NCI-H187 treated with DMSO at 0.1 percent for 48 hours (cell line): ENCODE measurements at places on chromosomes 12 and 14.
A peak's percentile ranks its signal among the peaks of the same experiment; 100 is the strongest.

GRCh38 chr14:94052662-94053061 lies 26.5 kb downstream of the OTUB2 start:
- no peak for DNase-seq

GRCh38 chr12:125140279-125141209 lies 75.3 kb downstream of the AACS start:
- no peak for DNase-seq

- DNase-seq, result no peak
Measured at GRCh38 chr12:77032406-77032805, 33.0 kb downstream of the E2F7 start.

- no peak for DNase-seq
Measured at GRCh38 chr12:75315518-75315917, 14.6 kb downstream of the CAPS2 start.

GRCh38 chr14:91271639-91272038 lies 27.1 kb upstream of the GPR68 start:
- DNase-seq, result no peak

- no peak for DNase-seq
Measured at GRCh38 chr14:98578204-98578603, 693.8 kb downstream of the BCL11B start.

GRCh38 chr12:80702889-80703805 lies 4.3 kb upstream of the MYF6 start:
- DNase-seq, result no peak

DNA sequence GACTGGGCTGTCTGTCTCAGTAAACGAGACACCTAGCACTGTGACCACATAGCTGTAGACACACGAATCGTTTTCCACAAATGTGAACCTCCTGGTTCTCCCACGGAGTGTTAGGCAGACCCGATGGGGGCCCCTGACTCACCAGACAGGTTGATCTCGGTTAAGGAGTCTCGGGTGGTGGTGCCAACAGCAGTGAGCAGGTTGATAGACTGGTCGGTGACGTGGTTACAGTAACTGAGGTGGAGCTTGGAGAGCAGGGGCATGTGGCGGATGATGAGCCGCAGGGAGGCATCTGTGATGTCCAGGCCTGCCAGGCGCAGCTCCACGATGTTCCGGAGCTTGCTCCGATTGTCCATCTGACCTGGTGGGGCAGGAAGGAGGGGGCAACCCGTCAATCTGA lies 39.8 kb downstream of the RNF34 start:
- DNase-seq, result no peak

- no peak for DNase-seq
Measured at GRCh38 chr12:114692186-114693058, 8.4 kb upstream of the TBX3 start.

GRCh38 chr12:24551163-24551786 lies 397.6 kb downstream of the BCAT1 start:
- DNase-seq, result no peak

DNA sequence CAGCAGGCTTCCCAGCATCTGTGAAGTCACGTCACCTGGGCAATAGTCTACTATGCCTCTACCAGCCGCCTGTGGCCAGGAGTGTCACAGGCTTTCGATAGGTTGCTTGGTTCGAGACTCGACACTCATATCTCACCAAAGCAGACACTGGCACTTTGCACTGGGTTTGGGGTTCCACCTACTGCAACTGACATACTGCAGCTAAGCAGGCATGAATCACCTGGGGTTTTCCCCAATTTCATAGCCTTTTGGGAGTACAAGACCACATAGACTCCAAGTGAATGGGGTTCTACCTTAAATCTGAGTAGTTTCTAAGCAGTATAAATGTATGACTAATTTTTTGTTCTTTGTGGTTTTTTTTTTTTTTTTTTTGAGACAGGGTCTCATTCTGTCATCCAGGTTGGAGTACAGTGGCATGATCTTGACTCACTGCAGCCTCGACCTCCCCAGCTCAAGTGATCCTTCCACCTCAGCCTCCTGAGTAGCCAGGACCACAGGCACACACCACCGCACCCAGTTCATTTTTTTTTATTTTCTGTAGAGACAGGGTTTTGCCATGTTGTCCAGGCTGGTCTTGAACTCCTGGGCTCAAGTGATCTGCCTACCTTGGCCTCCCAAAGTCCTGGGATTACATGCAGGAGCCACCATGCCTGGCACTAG lies 32.1 kb downstream of the DMAC2L start:
- no peak for DNase-seq

DNA sequence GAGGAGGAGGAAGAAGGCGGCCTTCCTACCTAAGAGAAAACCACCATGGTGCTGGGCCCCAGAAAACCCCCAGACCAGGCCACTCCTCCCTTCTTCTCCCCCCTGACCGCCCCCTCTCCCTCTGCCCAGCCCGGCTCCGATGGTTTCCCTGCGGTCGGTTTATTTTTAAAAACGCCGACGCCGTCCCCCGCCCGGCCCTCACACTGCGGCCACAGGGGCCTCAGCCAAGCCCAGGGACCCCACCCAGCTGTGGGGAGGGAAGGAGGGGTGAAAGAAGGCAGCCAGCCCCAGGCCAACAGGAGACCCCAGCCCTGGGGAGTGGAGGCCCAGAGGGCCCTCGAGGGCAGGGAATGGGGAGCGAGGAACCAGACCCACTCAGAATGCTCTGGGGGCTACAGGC lies 3.4 kb downstream of the SP7 start:
- no peak for DNase-seq

DNA sequence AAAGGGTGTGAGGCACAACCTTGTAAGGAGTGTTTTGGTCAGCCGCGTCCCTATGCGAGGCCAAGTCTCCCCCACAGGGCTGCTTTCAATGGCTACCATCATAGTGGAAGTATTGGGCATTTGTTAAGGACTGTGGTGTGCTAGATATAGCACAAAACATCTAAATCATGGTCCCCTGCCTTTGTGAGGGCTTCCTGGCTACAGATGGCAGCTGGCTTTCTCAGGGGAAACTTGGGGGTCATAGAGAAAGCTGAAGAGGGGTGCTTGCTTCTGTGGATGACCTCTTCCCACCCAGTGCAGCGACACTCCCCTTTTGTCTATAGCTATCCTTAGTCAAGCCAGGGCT lies 315.8 kb downstream of the ZFP36L1 start:
- no peak for DNase-seq

- DNase-seq, result no peak
Measured at GRCh38 chr12:59708064-59708463, 112.2 kb downstream of the SLC16A7 start.

GRCh38 chr12:123089140-123089539 lies 61.8 kb downstream of the PITPNM2 start:
- DNase-seq, result no peak

- DNase-seq, result no peak
Measured at GRCh38 chr14:61961369-61961768, 199.1 kb downstream of the SNAPC1 start.

DNA sequence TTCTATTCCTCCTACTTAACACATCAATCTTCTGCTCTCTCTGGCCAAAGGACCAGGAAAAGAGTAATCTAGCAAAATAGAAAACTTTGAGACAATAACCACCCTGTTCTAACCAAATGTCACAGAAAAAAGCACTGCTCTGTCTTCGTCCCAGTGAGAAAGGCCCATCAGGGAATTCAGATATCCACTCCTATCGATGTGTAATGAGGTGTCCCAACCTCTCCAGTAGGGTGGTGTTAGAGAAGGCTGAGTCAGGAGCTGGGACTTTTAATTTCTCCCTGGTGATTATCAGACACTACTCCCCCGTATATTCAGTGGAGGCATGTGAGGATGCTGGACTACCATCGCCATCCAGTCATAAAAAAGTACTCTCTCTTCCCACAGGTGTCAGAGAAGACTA lies 130.3 kb downstream of the TMTC3 start:
- no peak for DNase-seq

DNA sequence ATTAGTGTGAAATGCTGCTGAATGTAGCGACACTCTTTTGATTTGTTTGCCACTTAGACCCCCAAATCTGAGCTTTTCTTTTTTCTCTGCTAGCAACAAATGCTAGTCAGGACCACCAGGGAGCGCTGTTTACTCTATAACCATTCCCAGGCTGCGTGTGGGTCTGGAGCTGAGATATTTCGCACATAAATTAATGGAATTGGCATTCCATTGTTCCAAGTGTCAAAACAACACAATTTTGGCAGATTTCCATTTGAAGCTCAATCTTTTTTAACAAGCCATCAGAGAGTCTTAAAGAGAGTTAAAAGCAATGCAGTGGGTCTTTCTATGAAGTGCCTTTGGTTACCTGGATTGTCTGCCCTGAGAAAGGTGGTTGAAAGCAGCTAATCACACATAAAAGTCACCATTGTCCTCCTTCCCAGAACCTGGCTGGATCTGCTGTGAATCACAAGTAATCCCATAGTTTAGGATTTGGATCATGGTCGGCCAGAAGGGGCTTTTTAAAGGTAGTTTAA lies 7.4 kb upstream of the TMEM132C start:
- no peak for DNase-seq

GRCh38 chr12:6360080-6360571 lies 15.2 kb downstream of the SCNN1A start:
- DNase-seq, result no peak

DNA sequence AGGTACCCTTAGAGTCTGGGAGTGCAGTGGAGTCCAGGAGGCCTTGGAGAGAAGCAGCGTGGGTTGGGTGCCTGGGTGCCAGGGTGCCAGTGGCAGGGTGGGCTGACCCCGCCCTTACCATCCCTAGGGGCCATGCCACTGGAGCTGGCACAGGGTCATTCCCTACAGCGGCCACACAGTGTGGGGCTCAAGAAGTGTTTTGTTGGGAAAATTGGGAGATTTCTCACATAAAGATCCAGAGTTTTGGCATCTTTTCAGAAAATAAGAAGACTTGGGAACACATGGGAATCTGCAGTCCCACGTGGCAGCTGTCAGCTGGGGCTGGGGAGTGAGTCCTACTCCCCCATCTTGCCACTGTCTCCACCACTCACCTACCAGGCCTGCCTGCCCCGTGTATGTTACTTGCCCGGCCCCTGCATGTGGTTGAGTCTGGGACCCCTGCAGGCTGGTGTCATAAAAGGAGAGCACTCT lies 4.2 kb downstream of the VASH1 start:
- no peak for DNase-seq

GRCh38 chr12:57175428-57176138 lies 28.2 kb upstream of the LRP1-AS start:
- peak; percentile 75 for DNase-seq
